ENCODE measurements at places on chromosomes 2 and 18.

DNA sequence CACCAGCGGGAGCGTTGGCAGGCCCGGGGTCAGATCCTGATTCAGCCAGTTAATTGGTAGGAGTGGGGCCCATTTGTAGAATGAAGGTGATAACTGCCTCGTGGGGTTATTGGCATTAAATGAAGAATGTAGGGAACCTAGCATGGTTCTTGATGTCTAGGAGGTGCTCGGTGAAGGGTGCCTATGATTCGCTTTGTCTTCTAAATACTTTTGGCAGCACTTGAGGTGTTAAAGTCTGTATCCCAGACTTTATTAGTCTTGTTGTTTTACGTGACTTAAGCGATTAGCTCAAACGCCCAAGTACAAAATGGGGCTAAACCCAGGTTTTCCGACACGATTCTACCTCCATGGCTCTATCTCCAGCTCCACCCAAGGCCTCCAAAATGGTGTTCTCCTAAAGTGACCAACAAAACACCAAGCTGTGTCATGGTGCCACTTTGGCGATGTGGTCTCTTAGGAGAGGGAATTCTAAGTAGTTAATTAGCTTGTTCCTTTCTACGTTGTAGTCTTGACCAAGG is 980 bp upstream of the PPP4R1 start:
- no peak for DNase-seq

DNA sequence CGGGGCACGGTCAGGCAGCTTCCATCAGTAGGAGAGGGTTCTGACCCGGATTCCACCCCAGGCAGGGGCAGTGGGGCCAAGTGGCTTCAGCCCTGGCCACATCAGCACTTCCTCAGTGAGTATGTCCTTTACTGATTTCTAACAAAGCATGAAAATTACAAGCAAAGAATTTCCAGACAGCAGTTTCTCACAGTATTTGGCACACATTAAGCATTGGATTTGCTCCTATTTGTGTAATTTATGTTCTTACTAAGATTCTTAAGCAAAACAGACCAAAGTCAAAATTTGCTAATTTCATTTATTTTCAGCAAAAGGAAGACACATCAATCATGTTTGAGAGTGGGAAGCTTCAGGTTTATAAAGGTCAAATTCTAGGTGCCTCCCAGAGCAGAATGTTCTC is 73.3 kb upstream of the NFATC1 start:
- DNase-seq, result no peak

GRCh38 chr2:233209533-233210171 is 41.8 kb upstream of the ATG16L1 start:
- DNase-seq, result no peak

DNA sequence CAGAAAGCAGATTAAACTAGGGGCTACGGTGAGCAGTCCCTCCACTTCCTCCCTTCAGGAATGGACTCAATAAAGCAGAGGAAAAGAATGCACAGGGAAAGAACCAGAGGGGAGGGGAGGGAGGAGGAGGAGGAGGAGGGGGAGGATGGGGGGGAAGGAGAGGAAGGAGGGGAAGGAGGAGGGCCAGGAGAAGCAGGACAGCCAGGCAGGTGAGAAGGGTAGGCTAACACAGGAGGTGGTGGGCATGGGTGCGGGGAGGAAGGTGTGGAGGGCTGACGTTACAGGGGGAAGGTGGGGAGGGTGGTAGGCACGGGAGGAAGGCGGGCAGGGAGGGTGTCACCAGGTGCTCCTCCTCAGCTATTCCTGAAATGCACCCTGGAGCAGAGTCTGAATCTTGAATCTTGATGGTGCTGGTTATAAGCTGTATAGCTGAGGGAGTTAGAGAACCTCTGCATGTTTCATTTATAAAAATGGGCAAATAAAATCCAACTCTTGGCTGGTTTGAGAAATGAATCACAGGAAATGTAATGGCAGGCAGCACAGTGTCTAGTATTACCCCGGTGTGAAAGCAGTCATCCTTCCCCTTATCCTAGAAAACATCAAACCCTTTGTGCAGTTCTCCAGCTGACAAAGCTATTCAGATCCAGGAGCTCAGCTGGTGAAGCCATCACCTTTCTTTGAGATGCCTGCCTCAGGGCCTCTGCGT is 3.4 kb downstream of the TMEM18 start:
- no peak for DNase-seq

- DNase-seq, result no peak
These were observed 335.3 kb downstream of the PTPRM start for GRCh38 chr18:7902399-7902839.

GRCh38 chr2:206502729-206503128 is 59.4 kb downstream of the ADAM23 start:
- no peak for DNase-seq

DNA sequence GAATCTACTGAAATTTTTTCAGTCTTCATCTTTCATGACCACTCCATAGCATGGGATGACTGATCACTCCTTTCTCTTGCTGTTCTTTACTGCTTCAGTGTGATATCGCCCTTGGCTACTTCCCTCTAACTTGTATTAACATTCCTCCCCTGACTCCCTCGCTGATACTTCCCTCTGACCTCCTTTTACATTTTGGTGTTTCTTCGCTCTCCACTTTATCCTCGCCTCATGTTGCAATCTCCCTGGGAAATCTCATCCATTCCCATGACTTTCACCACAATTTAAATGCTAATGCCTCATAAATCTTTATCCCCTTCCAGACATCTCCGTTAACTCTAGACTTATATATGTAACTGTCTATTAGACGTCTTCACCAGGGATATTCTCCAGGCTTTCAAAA is 167.3 kb downstream of the IKZF2 start:
- no peak for DNase-seq

DNA sequence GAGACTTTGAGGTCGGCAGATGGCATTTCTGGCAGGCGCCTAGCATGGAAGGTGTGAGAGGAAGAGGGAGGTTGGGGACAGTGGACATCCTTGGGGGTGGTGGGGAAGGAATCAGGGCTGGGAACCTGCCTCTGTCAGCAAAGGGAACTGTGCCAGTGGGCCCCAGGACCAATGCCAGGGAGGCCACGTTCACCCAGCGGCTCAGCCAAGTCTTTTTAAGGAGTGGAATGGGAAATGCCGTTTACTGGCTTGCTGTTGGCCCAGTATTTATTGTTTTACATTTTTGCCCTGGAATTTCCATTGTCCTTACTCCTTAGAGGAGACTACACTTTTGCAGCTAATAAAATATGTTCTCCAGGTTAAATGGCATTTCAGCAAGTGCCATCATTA is 135.2 kb downstream of the MCFD2 start:
- DNase-seq, result no peak

DNA sequence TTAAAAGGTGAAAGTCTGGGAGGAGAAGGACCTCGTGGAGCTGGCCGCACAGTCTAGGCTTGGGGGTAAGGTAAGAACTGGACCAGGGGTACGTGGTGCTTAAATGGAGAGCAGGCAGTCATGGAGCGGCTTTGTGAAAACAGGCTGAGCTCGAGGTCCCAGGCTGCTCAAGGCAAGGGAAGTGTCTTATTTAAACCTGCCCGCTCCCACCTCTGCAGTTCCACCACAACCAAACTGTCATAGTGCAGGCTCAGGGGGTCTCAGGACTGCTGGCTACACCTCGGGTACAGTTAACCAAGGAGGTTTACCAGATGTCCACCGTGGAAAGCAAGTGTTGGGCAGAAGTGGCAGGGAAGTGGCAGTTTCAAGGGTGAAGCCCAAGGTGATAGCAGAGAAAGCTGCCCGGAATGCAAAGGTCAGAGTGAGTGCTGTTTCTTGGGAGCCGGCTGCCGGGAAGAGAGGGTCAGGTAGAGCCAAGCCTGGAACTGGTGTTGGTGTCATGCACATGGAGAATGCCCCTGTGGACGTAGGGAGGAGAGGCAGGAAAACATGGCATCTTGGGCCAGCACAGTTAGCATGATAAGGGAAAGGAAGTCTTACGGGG is 203.3 kb downstream of the GBX2 start:
- DNase-seq, result no peak

GRCh38 chr2:197711578-197711977 is 6.4 kb downstream of the MARS2 start:
- DNase-seq, result no peak

DNA sequence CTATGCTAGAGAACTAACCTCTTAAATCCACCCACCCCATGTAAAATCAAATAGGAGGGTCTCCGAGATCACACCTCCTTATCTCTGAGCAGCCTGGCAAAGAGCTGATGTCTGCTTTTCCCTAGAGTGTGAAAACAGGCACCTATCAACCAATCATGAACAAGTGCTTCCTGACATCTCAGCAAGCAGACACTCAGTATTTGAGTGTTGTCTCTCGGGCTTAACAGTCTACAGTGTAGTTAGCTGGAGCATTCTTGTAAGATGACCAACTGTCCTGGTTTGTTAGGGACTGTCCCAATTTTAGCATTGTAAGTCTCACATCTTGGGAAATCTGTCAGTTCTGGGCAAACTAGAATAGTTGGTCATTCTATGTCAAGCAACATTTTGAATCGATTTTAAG is 26.4 kb downstream of the MARCHF4 start:
- no peak for DNase-seq

GRCh38 chr2:109380502-109381326 is 233.1 kb downstream of the SEPTIN10 start:
- DNase-seq, result peak; percentile 11

Measured in activated CD4-positive, CD25-positive, alpha-beta regulatory T cell treated with anti-CD3 and anti-CD28 coated beads, Interleukin-2, amount 50 U/mL, for 72 hours (primary cell).